ENCODE measurements at places on chromosomes 2 and 18.

DNA sequence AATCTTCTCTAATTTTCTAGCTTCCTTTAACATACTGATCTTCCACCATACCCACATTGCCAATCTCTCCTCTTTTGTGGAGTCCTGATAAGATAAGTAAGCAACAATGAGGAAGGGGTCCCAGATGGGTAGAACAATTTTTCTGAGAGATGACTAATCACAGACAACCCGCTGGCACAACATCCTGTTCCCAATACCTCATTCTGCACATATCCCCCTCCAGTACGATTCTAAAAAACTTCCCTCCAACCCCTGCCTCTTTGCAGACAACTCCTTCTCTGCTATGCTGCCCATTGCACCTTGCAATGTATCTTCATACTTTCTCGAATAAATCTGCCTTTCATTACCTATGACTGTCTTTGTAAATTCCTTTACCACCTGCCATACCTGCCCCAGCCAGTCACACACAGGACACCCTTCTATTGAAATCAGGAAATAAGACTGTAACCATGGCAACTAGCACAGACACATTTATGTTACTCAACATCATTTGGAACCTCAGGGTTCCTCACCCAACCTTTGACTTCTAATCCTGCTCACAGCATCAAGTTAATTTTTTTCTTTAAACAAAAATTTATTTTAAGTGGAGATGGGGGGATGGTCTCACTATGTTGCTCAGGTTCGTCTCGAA lies 7.4 kb upstream of the EXOC6B start:
- no peak for DNase-seq
- H3K36me3 ChIP-seq = no peaks in the 10 kb centered on the region
- H3K27me3 ChIP-seq = peaks cover 34% of the 10 kb centered on the region
- H3K4me3 ChIP-seq = no peak overlapping the region

DNA sequence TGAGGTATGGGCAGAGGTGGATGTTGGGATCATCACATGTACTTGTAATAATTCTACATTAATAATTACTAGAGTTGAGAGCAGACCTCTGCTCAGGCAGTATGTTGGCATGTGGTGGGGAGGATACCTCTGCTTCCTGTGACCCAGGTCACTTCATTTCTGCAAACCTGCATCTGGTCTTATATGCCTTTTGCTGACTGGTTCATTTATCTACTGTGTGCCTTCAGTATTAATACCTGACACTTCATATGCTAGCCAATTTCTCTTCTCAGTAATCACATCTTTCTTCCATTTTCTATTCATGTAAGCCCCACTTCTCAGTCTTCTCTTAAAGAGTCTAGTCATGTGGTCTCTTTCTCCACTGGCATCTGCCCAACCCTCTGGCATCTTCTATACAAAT lies 41.1 kb upstream of the DLX2 start:
- H3K4me1 ChIP-seq = no peaks in the 10 kb centered on the region
- peaks cover 19% of the 10 kb centered on the region for H3K27me3 ChIP-seq
- no peaks in the 10 kb centered on the region for H3K36me3 ChIP-seq
- H3K4me3 ChIP-seq = no peak overlapping the region
- H3K27ac ChIP-seq = no peak overlapping the region
- no peak for DNase-seq

DNA sequence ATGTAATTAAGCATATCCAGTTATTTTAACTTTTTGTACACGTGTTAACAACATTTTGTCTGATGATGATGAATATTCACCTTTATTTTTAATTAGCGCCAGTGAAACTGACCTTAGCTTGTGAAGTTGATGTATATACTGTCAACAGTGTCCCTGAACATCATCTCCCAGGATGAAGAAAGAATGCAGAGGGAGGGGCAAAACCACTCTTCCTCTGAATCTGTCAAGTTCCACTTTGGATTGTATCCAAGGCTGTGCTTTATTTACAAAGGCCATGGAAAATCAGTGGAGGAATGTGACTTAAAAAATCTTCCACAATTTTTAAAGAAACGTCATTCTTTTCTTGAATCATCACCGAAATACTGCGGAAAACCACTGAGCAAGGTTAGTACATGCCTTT lies 4.5 kb upstream of the RMDN2 start:
- H3K4me1 ChIP-seq = peaks cover 12% of the 10 kb centered on the region
- no peak for DNase-seq
- peaks cover 5% of the 10 kb centered on the region for H3K27me3 ChIP-seq
- H3K27ac ChIP-seq = no peak overlapping the region
- H3K36me3 ChIP-seq = no peaks in the 10 kb centered on the region
- H3K4me3 ChIP-seq = no peak overlapping the region

DNA sequence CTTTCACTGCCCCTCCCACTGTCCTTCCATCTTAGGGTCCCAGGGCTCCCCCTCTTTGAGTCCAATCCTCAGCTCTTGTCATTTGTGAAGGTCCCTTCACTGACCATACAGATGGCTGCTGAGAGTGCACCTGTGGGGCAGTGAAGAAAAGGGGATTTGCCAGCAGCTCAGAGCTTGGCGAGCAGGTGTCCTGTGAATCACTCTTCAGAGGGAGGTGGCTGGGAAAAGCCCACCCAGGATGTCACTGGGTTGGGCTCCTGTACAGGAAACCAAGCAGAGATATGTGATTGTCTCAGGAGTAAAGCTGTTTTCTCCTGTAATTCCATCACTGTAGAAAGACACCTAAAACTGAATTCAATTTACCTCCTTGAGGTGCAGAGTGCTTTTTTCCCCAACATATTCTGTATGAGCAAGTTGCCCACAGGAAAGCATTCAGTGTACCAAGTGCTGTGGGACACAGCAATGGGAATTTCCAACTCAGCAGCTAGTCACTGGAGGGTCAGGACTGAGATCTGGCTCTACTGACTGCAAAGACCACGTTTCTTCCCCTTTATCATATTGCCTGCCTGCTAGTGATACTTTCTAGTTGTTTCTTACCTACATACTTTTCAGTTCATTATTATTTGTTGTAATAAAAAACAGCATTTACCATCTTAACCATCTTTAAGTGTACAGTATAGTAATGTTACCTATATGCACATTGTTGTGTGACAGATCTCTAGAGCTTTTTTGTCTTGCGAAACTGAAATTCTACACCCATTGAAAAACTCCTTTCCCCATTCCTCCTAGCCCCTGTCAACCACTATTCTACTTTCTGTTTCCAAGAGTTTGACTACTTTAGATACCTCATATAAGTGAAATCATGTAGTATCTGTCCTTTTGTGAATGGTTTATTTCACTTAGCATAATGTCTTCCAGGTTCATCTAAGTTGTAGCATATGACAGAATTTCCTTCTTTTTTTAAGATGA lies 239.1 kb downstream of the TSN start:
- no peaks in the 10 kb centered on the region for H3K4me1 ChIP-seq
- no peak for DNase-seq
- H3K27ac ChIP-seq = no peak overlapping the region
- peaks cover 4% of the 10 kb centered on the region for H3K27me3 ChIP-seq
- no peak overlapping the region for H3K4me3 ChIP-seq
- H3K36me3 ChIP-seq = no peaks in the 10 kb centered on the region

GRCh38 chr2:128410035-128410757 lies 91.5 kb upstream of the HS6ST1 start:
- H3K4me1 ChIP-seq = peaks cover 17% of the 10 kb centered on the region
- H3K4me3 ChIP-seq = no peak overlapping the region
- H3K27me3 ChIP-seq = no peaks in the 10 kb centered on the region

- no peak for DNase-seq
- no peaks in the 10 kb centered on the region for H3K36me3 ChIP-seq
- H3K27me3 ChIP-seq = no peaks in the 10 kb centered on the region
- no peak overlapping the region for H3K4me3 ChIP-seq
- peaks cover 4% of the 10 kb centered on the region for H3K4me1 ChIP-seq
Observed at GRCh38 chr18:13361431-13361830, 142.9 kb downstream of the LDLRAD4 start.

DNA sequence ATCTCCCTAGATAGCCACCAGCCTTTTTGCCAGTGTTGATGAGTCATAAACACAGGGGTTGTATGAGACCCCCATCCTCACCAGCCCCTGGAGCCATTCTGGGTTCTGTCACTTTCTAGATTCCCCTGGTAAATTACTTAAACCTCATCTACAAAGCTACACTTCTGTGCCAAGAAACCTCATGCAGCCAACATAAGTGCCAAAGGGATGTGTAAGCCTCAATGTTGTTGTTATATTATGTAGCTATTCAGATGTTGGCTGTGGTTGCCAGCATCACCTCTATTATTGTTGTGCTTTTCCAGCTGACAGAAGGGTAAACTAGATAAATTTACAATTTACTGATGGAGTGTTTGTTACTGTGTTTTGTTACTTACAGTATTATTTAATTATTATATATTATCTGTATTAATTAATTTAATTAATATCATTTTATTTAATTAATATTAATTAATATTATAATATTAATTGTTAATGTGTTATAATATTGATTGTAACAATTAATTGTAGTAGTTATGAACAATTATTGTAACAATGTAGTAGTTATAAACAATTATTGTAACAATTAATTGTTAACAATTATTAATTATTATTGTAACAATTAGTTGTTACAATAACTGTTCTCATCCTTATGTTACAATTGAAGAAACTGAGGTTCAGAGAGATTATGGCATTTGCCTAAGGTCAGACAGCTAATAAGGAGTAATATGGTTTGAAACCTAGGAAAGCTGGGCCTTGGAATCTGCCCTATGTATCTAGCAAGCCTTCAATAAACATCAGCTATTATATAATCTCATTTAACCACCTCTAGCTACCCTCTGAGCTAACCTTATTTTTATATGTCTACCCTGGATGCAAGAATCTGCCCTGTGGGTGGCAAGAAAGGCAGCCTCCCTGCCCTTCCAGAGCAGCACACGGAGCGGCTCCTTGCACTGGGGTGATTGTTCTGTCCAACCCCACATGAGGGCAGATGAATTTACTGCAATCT lies 36.1 kb downstream of the PSTPIP2 start:
- no peak overlapping the region for H3K27ac ChIP-seq
- DNase-seq = no peak
- H3K4me1 ChIP-seq = peaks cover 8% of the 10 kb centered on the region
- peaks cover 6% of the 10 kb centered on the region for H3K27me3 ChIP-seq

DNA sequence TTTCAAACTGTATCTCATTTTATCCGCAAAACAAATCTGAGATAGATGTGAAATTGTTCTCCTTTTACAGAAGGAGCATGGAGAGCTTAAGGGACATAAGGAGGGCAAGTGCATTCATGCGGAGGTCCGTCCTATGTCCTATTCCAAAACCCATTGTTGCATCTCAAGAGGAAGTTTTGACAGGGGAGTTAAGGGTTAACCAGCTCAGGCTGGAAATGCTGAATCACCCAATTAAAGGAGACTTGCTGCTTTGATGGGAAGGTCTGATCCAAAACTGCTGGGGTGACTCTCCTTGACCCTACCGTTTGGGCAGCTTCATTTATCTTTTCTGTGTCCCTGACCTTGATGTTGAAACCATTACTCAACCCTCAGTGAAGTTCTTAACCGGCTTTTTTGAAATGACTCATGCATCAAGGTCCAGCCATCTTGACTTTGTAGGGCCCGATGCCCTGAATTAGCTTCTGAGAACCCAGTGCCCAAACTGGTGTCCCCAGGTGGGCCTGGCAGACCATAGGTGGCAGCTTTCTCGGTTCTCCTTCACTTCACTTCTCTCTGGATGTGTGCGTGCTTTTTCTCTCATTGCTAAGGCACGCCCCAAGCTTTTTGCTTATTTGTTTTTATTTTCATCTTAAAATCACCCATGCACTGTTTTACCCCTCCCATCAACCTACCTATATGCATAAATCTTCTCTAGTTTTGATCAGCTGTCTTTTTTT lies 15.9 kb upstream of the TXNDC2 start:
- H3K27ac ChIP-seq = no peak overlapping the region
- peaks cover 7% of the 10 kb centered on the region for H3K4me1 ChIP-seq
- H3K36me3 ChIP-seq = peaks cover 10% of the 10 kb centered on the region
- H3K4me3 ChIP-seq = no peak overlapping the region
- H3K27me3 ChIP-seq = peaks cover 22% of the 10 kb centered on the region
- no peak for DNase-seq

GRCh38 chr18:55462652-55463051 lies 125.3 kb downstream of the TCF4 start:
- H3K36me3 ChIP-seq = no peaks in the 10 kb centered on the region
- H3K4me1 ChIP-seq = peaks cover 45% of the 10 kb centered on the region
- no peak overlapping the region for H3K4me3 ChIP-seq
- no peak overlapping the region for H3K27ac ChIP-seq
- H3K27me3 ChIP-seq = no peaks in the 10 kb centered on the region

GRCh38 chr2:171952276-171952675 lies 30.0 kb downstream of the HAT1 start:
- DNase-seq = no peak
- no peak overlapping the region for H3K4me3 ChIP-seq
- peaks cover 8% of the 10 kb centered on the region for H3K36me3 ChIP-seq
- H3K27ac ChIP-seq = no peak overlapping the region
- H3K27me3 ChIP-seq = no peaks in the 10 kb centered on the region

DNA sequence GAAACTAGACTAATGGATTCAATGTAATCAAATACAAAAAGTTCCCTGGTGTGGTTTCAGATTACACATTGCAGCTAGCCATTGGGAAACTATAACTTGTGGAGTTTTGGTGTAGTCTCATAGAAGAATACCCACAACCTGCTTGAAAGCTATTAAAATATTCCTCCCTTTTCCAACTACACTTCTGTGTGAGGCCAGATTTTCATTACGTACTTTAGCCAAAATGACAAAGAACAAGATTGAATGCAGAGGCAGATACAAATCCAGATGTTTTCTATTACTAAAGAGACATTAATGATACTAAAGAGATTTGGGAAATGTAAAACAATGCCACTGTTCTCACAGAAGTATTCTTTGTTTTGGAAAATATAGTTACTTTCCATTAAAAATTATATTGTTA lies 128.7 kb upstream of the SLC35G4 start:
- no peaks in the 10 kb centered on the region for H3K36me3 ChIP-seq
- H3K27me3 ChIP-seq = peaks cover 20% of the 10 kb centered on the region
- no peak for DNase-seq

Measured in stimulated activated naive B cell treated with anti-CD40 and anti-IgM and Interleukin-4, amounts not matched to agents 10 μg/mL and 1 μg/mL and 100 μg/mL, for 72 hours (primary cell).